ENCODE measurements at places on chromosomes 5 and 9. TPM values are rescaled to one million over a fixed set of nuclear protein-coding genes. Genes with fewer than 3 reads are reported as not detected.

GRCh38 chr5:170603578-170604565 lies 100.1 kb downstream of the KCNIP1 start:
- DNase-seq = peak; percentile 4

- no peak for DNase-seq
These were observed 54.9 kb downstream of the NUP155 start for GRCh38 chr5:37316027-37316426.

GRCh38 chr5:169300468-169301385 lies at the start of gene SLIT3:
Gene SLIT3, minus strand, starts transcription at chr5:169301139. Its CDS starts 430 bp downstream, at chr5:169300709.
- DNase-seq = peak; percentile 57

DNA sequence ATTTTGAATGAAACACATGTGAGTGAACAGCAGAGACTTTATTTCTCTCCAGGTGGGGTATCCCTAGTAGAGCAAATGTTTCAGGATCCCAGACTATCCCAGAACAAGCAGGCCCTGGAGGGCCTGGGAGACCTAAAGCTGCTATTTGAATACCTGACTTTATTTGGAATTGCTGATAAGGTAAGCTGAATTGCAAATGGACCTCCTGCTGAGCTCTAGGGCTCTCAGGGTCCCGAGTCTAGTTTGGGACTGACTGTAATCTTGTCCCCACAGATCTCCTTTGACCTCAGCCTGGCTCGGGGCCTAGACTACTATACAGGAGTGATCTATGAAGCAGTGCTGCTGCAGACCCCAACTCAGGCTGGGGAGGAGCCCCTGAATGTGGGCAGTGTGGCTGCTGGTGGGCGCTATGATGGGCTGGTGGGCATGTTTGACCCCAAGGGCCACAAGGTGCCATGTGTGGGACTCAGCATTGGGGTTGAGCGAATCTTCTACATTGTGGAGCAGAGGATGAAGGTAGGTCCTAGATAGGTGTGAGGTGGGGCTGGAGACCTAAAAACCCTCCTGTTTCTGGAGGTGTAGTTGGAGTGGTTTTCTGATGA lies 3.3 kb upstream of the ZMAT2 start:
- DNase-seq = no peak

DNA sequence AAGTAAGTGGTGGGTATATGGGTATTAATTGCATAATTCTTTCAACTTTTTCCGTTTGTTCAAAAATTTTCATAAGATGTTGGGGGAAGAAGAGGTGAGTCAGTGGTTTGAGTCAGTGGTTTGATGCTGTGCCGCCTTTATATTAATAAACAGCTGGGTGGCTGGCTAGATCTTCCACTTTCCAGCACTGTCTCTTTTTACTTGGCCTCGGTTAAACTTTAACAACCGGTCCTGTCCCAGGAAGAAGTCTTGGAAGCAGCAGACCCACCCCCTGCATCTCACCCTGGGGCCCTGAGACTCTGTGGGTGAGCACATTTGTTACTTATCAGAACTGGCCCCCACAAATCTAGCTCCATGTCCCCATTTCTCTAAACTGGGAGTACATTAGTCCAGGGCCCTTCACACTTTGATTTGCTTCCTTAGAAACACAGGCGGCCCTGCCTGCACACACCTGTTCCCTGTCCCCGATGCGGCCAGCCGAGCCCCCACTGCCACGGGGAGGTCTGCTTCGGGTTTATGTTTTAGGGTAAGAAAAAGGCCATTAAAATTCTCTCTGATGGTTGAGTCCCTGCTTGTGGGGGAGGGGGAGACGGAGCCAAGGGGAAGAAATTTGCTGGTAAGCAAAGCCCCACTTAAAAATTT lies 90.7 kb downstream of the PTCH1 start:
- DNase-seq = no peak

DNA sequence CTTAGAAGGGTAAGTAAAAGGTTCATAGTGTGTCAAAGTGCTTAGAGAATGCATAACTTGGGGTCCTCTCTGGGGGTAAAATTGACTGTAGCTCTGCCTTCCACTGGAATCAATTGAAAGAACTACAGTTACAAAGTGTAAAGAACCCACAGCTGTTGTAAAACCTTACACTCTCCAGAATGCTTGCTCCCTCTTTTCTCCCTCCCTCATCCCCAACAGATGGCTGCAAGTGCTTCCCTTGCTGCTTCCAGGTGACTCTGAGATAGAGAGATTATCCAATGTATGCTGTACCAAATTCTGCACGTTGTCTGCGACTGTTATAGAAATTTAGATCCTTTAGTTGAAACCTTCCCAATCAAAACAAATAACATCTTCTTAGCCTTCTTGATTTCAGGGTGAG lies 126.0 kb downstream of the STK32A start:
- no peak for DNase-seq

The DPYSL3 gene
- 55.1 TPM for total RNA-seq

The JAK2 gene
- 6.1 TPM for total RNA-seq

DNA sequence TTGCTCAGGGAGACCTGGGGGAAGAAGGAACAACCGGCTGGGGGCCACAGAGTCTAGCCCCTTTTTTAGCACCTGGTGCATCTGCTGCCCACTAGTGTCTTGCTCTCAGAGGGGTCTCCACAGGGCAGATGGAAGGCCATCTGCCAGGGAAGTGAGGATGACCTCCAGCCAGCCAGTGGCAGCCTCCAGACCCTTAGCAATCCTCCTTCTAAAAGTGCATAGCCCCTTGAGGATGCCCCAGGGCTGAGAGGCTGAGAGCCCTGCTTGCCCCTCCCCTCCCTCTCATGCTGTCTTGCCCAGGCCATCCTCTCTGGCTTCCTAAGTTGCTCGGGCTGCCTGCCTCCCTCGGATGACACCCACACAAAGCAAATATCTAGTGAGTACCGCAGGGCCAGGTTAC lies 81.5 kb upstream of the PANK3 start:
- DNase-seq = no peak

DNA sequence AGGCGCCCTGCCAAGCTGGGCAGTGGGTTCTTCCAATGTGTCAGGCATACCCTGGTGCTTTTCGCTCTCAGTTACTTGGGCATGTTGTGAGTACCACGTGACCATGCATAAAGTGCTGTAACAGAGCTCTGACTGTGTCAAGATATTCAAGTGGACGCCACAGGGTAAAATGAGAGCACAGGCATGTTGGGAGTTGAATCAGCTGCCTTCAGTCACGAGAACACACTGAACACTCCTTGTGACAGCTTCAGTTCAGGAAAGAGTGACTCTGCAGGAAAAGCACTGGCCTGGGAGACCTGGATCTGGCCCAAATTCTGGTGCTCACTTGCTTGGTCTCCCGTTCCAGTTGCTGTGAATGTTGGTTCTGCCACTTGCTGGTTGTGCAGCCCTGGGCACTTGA lies 5.1 kb downstream of the MLANA start:
- no peak for DNase-seq

DNA sequence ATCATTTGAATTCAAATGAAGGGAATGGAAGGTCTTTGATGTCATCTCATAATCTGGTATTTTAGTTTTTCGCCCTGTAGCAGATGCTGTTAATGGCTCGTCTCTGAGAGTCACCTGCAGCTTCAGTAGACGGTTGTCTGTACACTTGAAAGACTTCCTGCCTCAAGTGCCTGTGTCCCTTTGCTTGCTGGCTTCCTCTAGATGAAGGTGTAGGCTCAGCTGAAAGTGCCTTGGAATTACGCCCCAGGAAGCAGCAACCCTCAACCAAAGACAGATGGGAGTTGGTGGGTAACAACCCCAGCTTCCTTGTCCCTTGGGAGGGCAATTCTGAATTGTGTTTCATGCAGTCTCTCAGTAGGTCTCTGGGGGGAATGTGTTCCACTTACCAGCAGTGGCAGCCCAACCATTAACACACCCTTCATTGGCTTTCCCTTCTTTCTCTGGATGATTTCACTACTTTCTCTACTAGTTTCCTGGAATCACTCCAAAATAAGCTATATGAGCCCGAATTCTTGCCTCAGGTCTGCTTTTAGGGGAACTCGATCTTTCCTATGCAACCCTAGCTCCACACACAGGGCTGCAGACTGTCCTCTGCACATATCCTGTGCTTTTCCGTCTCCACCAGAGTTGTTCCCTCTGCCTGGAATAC lies 395.6 kb downstream of the DMAC1 start:
- DNase-seq = no peak

DNA sequence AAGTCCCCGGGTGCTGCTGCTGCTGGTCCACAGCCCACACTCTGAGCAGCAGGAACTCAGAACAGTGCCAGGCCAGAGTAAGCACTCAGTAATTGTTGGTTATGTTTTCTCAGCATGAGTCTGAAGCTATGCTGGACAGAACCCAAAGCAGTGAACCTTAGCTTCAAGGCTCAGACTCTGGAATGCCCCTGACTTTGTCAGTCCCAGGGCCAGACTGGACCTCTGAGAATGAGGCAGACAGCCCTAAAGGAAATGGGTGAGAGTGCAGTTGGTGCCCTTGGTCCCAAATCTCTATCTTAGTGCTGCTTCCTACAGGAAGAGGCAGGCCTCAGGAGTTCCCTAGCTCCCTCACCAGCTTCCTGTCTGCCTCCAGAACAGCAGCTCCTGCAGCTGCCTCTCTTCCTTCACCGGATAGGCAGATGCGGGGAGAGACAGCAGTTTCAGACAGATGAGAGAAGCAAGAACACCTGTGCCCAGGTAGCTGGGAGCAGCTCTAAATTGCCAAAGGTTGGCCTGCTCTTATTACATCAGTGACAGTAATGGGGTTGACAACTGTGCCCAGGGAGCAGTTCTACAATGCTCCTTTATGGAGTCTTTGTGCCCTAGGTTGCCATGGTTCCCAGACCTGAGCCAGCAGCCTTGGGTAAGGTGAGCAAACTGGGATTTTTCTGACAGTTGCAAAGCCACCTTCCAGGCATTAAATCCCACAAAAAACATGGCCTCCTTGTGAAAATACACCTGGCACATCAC lies 82.2 kb upstream of the CXCL14 start:
- no peak for DNase-seq

DNA sequence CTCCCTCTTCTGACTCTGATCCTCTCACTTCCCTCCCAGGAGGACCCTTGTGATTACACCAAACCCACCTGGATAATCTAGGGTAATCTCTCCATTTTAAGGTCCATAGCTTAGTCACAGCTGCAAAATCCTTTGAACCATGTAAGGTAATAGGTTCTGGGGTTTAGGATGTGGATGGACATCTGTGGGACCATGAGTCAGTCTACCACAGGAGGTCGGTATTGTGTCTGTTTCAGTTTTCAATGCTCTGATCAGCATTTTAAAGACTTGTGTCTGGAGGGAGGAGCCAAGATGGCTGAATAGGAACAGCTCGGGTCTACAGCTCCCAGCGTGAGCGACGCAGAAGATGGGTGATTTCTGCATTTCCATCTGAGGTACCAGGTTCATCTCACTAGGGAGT lies 112.6 kb downstream of the CAVIN4 start:
- no peak for DNase-seq

GRCh38 chr5:164233791-164234190 lies 728.4 kb downstream of the MAT2B start:
- no peak for DNase-seq

- no peak for DNase-seq
These were observed 79.4 kb downstream of the TEK start for GRCh38 chr9:27188426-27188825.

DNA sequence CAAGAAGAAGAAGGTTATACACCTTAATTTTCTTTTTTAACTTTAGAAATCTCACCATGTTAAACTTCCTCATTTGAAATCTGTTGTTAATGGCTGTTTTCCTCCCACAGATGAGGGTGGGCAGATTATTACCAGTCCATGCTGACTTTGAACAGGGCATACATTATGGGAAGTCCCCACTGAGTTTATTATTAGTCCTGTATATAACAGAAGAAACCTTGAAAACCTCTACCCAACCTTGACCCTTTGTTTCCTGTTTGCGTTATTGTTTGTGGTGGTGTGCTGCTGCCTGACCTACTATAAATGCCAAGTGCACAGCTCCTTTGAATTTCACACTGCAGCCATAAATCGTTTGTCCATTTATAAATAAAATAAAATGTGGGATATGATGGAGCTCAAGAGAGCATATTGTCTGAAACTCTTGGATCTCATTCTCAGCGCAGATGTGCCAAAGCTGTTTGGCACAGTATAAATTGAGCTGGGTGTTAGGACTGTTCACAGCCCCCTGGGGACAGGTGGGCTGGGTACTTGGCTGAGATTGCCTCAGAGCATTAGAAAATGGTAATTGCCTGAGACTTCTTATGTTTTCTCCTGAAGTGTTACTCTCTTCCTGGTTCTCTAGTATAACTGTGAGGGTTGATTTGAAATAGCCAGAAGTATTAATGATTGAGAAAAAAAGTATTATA lies 139.6 kb downstream of the SPATA31D1 start:
- DNase-seq = no peak

The PCA3 gene
- total RNA-seq = not detected

DNA sequence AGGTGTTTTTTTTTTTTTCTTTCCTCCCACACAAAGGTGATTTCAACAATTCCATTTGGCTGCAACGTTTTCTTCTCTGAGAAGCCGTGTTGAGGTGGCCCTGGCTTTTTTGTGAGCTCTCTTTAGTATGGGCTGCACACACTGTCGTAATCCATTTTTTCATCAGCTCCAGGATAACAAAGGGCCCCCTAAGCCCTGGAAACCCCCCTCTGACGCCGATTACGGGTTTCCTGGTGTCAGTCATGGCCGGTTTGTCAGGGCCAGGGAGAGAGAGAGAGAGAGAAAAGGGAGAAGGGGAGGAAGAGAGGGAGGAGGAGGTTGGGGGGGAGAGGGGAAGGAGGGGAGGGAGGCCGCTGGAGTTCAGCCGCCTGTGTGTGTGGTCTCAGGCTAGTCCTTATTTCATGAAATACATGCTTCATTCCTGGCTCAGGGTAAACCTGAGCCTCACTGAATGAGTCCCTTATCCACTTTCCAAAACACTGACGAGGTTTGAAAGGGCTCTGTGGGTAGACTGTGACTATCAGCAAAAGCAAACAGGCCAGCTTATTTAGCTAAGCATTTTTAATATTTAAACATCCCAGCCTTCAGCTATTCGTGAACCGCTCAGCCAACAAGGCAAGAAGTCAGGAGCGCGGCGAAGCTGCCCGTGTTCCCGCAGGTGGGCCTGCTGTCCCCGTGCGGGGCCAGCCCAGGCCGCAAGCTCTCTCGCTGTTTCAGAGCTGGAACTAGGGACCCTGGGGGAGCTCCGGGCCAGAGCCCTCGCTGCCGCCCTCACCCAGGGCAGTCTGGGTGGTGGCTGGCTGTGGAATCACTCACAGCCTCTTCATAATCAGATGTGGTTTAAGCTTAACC lies 172.8 kb downstream of the ERCC6L2 start:
- no peak for DNase-seq

- DNase-seq = no peak
These were observed 71.3 kb upstream of the HTR4 start for GRCh38 chr5:148725675-148726074.

GRCh38 chr9:124768750-124769548 lies 2.2 kb downstream of the NR6A1 start:
- no peak for DNase-seq

All from HFFc6 (cell line).